BE2C (cell line): ENCODE measurements at places on chromosomes 1 and 21.
A peak's percentile ranks its signal among the peaks of the same experiment; 100 is the strongest.

GRCh38 chr1:151993084-151993733 is 450 bp downstream of the S100A10 start:
- no peak for DNase-seq

- no peak for DNase-seq
These were observed 4.4 kb downstream of the SELENON start for GRCh38 chr1:25804244-25804963.

- no peak for DNase-seq
These were observed 127.2 kb downstream of the ZSCAN20 start for GRCh38 chr1:33599516-33600115.

DNA sequence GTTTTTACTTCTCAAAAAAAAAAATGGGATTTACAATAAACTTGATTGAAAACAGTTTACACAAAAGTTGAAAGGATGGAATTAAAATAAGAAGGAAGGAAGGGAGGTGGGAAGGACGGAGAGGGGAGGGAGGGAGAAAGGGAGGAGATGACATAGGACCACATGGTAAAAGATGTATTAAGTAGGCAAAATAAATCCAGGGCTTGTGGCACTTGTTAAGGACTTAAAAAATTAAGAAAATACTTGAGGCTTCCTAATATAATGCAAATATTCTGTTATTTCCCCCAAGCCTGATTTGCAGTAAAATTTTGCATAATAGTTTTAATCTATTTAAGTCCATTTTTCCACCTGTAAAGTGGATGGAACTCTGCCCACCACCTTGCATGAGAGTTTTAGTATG is 27.5 kb downstream of the SLC30A10 start:
- no peak for DNase-seq

GRCh38 chr1:231748760-231749415 is 122.3 kb downstream of the DISC1 start:
- peak; percentile 25 for DNase-seq

- DNase-seq: no peak
These were observed 100.0 kb downstream of the ABCA4 start for GRCh38 chr1:94020764-94021579.

DNA sequence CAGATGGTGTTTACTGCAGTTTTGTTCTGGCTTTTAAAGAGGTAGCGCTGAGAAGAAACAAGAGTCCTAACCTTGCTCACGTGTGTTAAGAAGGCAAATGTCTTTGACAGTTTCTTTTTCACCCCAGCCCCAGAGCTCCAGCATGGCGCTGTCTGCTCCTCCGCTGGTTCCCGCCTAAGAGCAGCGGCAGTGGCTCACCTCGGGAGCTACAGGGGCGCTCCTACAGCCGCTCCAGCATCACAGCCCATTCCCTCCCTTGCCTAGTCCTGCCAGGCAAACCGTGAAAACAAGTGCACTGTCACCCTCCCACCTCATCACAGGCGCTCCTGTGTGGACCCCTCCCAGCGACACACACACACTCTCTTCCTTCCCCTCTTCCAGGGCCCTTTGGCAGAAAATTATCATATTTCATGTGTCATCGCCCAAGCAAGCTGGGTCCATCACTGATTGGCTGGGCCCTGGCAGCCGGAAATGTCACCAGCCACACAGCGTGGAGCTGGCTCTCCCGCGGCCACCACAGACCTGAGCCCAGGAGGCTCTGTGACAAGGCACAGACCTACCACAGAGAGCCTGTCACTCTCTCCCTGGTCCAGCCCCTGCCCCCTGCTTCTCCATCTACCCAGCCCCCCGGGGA is 1.2 kb upstream of the HIVEP3 start:
- peak; percentile 88 for DNase-seq

DNA sequence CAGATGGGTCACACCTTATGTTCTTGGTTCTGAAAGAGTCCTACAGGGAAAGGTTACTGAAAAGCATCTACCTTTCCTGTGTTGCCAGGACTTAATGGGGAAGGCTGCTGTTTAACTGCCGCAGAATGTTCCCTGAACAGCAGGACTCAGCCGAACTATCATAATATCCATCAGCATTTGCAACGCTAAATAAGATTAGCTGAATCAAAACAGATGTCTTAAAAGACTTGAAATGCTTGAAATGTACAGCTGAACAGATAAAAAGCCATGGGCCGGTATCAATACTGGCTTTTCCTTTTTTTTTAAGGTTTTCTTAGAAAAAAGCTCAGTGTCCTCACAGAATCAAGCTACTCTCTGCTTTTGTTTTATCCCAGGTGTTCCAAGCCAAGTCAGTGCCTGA is 19.7 kb upstream of the ATP13A2 start:
- no peak for DNase-seq

DNA sequence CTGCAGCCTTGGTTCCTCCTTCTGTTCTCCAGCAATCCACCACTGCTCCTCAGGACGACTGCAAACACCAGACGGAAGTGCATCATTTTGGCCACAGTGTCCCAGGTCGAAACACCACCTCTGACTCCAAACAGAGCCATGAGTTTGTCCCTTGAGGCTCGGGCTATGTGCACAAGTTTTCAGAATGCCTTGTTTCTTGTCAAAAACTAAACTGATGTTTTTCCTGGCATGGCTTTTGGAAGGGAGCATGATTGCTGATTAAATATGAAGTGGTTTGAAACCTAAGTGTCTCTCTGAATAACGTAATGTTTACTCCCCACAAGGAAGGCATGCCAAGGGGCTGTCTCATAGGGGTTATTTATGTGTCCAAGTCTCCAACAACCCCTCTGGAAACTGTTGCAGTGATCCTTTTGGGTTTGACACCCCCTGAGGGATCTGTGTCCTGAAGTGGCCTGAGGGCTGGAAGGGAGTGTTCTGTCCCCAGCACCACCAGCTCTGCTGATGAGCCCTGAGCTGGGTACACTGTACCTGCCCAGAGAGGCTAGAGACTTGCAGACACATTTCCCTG is 132.7 kb downstream of the PLPP3 start:
- no peak for DNase-seq

GRCh38 chr1:52978045-52978444 is 51.0 kb downstream of the SCP2 start:
- DNase-seq: no peak

DNA sequence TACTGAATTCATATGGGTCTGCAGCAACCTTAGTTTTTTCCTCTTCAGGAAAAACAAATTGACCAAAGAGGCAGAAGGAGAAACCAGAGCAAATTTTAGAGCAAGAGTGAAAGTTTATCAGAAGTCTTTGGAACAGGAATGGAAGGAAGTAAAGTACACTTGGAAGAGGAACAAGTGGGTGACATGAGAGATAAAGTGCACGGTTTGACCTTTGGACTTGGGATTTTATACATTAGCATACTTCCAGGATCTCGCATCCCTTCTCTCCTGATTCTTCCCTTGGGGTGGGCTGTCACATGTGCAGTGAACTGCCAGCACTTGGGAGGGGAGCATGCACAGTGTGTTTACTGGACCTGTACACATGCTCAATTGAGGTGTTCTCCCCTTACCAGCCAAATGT is 754.8 kb upstream of the ADAMTS5 start:
- no peak for DNase-seq

DNA sequence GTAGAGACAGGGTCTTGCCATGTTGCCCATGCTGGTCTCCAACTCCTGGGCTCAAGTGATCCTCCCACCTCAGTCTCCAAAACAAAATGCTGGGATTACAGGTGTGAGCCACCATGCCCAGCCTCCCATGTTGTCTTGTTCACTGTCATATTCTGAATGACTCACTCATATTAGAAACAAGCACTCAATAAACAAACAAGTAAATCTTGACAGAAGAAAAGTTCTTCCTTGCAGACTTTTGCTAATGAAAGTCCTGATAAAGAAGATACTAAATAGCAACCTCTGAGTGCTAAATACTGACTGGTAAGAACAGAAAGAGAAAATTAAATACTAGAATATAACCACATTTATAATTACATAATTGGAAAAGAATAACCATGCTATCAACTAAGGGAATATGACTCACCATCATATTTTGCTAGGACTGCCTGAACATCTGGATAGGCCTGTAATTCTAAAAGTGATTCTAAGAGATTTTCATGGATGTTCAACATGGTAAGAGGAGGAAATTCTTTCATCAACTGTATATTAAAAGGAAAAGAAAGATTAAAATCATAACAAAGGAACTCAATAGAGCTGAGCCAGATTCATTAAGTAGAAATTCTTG is 37.3 kb downstream of the ST7L start:
- no peak for DNase-seq
